ENCODE measurements at places on chromosomes 11 and 22.

- no peak for DNase-seq
- no peaks in the 10 kb centered on the region for H3K4me1 ChIP-seq
- H3K27ac ChIP-seq, result no peak overlapping the region
- no peaks in the 10 kb centered on the region for H3K36me3 ChIP-seq
- H3K4me3 ChIP-seq, result no peak overlapping the region
These were observed 27.4 kb upstream of the GRIA4 start for GRCh38 chr11:105582497-105582896.

DNA sequence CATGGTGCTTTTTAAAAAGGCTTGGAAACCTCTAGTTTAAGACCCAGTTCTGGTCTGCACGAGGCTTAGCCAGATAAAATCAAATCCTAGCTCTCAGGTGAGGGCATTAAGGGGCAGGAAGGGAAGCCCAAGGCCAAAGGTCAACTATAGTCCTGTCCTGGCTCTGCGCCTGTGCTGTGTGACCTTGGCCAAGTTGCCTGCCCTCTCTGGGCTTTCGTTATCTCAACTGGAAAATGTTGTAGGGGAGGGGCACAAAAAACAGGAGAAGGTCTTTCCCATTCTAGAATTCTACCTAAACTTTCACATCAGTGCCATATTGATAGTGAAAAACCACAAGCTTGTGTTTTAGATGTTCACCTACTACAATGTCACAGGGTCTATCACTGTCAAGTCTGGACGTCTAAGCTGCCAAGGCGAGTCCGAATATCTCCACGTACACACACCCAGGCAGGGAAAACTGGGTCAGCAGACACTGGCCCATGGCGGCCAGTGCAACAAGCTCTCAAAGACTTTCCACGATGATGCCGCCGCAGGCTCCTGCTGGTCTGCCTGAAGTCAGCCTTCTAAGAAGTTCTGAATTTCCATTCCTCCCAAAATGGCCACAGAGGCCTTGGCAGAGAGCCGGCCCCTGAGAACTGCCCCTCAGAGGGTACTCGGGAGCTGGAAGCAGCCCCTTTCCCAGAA lies 18.0 kb downstream of the MN1 start:
- no peak overlapping the region for H3K4me3 ChIP-seq
- H3K27me3 ChIP-seq, result peaks cover 34% of the 10 kb centered on the region
- no peak for DNase-seq
- H3K4me1 ChIP-seq, result no peaks in the 10 kb centered on the region

- no peak overlapping the region for H3K27ac ChIP-seq
- peaks cover 17% of the 10 kb centered on the region for H3K4me1 ChIP-seq
- H3K36me3 ChIP-seq, result no peaks in the 10 kb centered on the region
- H3K4me3 ChIP-seq, result no peak overlapping the region
- DNase-seq, result no peak
These were observed 33.5 kb upstream of the TXNRD2 start for GRCh38 chr22:19974935-19975706.

- H3K36me3 ChIP-seq, result peaks cover 1% of the 10 kb centered on the region
- H3K4me1 ChIP-seq, result no peaks in the 10 kb centered on the region
- no peak overlapping the region for H3K4me3 ChIP-seq
These were observed 31.0 kb upstream of the PGM2L1 start for GRCh38 chr11:74429205-74429604.

GRCh38 chr11:106133529-106133928 lies 56.1 kb downstream of the AASDHPPT start:
- H3K4me3 ChIP-seq, result no peak overlapping the region
- H3K27me3 ChIP-seq, result peaks cover 14% of the 10 kb centered on the region
- no peaks in the 10 kb centered on the region for H3K36me3 ChIP-seq
- DNase-seq, result no peak

DNA sequence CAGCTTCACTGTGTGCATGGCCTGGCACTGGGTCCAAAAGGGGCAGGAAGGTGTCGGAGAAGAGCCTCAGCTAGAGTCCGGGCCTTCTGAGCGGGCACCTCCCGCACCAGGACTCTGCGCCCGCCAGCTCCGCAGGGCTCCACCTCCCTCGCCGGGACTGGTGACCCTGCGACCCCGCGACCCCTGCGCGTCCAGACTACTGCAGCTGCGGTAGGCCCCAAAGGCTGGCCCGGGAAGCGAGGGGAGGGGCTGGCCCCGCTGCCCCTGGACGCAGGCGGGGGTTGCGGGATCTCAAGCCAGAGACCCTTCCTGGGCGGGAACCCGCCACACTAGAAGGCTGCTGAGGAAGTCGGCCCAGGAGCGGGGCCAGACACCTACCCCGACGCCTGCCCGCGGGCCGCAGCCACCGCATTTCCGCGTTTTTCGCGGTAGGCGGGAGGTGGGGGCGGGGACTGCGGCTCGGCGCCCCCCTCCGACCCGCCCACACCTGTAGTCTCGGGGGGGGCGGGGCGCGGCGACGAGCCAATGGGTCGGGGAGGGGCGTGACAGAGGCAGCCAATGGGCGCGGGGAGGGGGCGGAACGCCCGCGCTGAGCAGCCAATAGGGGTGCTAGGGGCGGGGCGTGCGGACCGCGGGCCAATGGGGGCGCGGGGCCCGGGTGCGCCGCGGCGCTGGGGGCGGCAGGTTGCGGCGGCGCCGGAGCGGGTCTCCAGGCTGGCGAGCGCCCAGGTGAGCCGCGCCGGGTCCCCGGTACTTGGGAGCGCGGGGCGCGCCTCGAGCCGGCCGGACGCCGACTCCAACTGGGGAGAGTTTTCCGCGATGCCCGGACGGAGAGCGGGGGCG lies at the start of the genes LMNTD2 and RASSF7:
Gene LMNTD2, minus strand, starts transcription at position 434 of the 843 bp plus-strand sequence. Its CDS starts 22 bp downstream, at position 412.
Gene RASSF7, plus strand, starts transcription at position 666 of the 843 bp plus-strand sequence. CDS start 799 bp downstream, outside the sequence.
- peak within 1 kb of the TSS; percentile 92 for H3K4me3 ChIP-seq
- H3K27me3 ChIP-seq, result peaks cover 3% of the 10 kb centered on the region
- H3K27ac ChIP-seq, result peak within 1 kb of the TSS; percentile 82
- DNase-seq, result peak; percentile 89

DNA sequence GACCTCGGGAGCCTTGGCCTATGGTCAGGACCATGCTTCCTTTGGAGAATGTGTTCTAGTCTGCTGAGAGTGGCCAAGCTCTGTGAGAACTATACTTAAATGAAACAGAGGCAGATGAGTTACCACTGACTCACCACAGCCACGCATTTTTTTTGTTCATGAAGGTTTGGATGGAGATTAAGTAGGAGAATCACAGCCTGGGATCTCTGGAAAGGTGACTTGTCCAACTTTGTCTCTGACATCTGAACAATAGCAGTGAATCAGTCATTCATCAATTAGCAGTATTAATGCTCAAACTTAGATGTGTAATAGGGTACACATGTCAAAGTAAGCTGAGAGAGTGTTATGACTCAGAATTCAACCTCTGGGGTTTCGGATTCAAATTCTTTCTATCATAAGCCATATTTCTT lies 100.7 kb upstream of the ANO3 start:
- no peaks in the 10 kb centered on the region for H3K27me3 ChIP-seq
- no peak for DNase-seq
- no peaks in the 10 kb centered on the region for H3K36me3 ChIP-seq
- no peak overlapping the region for H3K4me3 ChIP-seq
- H3K4me1 ChIP-seq, result no peaks in the 10 kb centered on the region
- no peak overlapping the region for H3K27ac ChIP-seq

GRCh38 chr11:114925591-114925990 lies 247.3 kb downstream of the NXPE2 start:
- H3K4me1 ChIP-seq, result no peaks in the 10 kb centered on the region
- H3K27ac ChIP-seq, result no peak overlapping the region
- H3K36me3 ChIP-seq, result no peaks in the 10 kb centered on the region
- H3K27me3 ChIP-seq, result no peaks in the 10 kb centered on the region
- no peak overlapping the region for H3K4me3 ChIP-seq

- H3K36me3 ChIP-seq, result no peaks in the 10 kb centered on the region
- H3K4me1 ChIP-seq, result peaks cover 4% of the 10 kb centered on the region
- no peaks in the 10 kb centered on the region for H3K27me3 ChIP-seq
These were observed 106.5 kb upstream of the GRAMD1B start for GRCh38 chr11:123323568-123323967.

DNA sequence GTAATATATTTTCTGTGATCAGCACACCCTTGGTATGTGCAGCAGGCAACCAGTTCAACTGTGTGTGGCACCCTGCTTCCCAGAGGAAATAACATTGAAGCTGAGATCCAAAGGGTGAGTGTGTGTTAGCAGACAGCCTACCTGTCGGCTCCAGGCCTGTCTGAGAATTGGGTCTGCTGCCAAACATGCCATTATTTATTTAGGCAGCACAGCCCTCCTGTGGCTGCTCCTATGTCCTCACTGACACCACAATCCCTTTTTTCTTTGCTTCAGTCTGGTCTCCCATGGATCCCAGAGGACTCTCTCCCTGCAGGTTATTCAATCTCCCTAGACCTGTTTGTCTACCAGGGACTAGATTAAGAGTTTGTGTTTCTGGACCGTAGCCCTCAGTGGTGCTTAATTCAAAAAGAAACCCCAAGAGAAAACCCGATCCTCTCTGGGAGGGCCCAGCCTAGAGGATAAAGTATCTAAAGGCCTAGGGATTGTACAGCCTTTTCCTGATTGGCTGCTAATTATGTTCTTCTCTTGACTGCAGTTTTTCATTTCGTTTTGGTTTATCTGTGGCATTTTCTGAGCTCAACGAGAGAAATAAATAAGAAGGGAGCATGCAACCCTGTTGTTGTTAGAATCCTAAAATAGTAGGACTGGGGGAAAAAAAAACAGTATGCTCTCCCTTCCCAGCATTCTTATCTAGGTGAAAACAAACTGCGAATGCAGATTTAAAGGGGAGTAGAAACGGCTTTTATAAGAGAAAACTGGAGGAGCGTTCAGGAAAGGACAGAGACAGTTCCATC lies 24.1 kb downstream of the KCNE3 start:
- no peaks in the 10 kb centered on the region for H3K4me1 ChIP-seq
- no peak overlapping the region for H3K27ac ChIP-seq
- no peaks in the 10 kb centered on the region for H3K36me3 ChIP-seq
- no peaks in the 10 kb centered on the region for H3K27me3 ChIP-seq
- no peak for DNase-seq

DNA sequence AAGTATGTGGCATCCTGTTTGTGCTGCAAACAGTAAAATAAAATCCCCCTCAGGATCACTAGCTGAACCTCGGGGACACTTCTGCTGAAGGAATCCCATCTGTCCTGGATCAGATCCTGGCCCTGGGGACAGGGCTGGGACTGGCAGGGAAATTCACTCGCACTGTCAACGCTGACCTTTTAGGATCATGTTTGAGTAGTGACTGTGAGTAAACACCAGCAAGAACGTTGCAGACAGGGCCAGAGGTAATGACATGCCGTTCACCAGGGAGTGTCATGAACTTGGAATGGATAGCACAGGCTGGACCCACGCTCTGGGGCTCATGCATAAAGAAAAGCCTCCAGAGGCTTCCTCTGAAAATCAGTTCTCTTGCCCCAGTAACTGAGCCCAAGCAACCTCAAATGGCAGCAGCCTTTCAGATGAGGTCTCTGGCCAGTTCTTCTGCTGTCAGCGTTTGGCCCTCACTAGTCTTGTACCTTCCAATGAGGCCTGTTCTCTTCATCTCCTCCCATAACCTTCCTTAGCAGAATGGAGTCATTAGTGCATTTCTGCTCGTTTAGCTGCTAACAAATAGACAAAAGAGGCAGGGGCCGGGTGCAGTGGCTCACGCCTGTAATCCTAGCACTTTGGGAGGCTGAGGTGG lies 51.0 kb upstream of the BARX2 start:
- no peaks in the 10 kb centered on the region for H3K4me1 ChIP-seq
- H3K27ac ChIP-seq, result no peak overlapping the region
- H3K36me3 ChIP-seq, result no peaks in the 10 kb centered on the region

- H3K27me3 ChIP-seq, result no peaks in the 10 kb centered on the region
- no peak for DNase-seq
These were observed 15.9 kb downstream of the DENND5A start for GRCh38 chr11:9249252-9249651.

GRCh38 chr11:63850920-63851319 lies 12.0 kb downstream of the MARK2 start:
- H3K36me3 ChIP-seq, result peaks cover 40% of the 10 kb centered on the region
- H3K27ac ChIP-seq, result peak overlapping the region; percentile 90
- no peaks in the 10 kb centered on the region for H3K27me3 ChIP-seq
- no peak for DNase-seq
- H3K4me3 ChIP-seq, result peak overlapping the region; percentile 55

DNA sequence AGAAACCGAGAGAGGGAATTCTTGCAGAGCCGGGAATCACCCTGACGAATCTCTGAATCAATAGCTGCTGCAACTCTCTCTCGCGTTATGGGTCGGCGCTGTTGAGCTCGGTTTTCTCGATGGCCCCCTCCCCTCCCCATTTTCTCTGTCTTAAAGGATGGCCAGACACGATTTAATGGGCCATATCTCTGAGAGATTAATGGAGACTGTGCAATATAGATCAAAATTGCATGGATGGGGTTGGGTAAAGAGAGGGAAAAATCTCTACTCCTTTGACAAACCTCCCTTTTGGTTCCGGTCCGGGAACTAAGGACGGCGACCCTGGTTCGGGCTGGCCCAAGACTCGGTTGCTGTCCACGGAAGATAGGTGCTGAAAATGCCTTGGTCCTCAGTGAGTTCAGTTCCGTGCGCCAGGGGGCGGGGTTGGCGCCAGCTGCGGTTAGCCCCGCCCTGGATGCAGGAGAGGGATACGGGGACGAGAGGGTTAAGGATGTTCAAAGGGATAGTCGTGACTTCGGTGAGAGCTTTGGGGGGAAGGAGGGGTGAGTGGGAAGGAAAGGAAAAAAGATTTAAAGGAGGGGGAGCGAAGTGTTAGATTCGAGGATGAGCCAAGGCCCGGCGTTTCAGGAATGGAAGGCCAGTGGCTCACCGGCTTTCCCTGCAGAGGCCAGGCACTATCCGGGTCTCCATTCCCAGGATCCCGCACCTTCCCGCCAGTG lies 103.6 kb upstream of the HSD17B12 start:
- peaks cover 11% of the 10 kb centered on the region for H3K36me3 ChIP-seq
- H3K4me1 ChIP-seq, result peaks cover 44% of the 10 kb centered on the region
- no peak for DNase-seq
- peak overlapping the region; percentile 89 for H3K27ac ChIP-seq
- peaks cover 86% of the 10 kb centered on the region for H3K27me3 ChIP-seq

GRCh38 chr22:40258501-40258915 lies 80.8 kb downstream of the TNRC6B start:
- H3K27ac ChIP-seq, result peak overlapping the region; percentile 71
- H3K4me3 ChIP-seq, result no peak overlapping the region
- H3K36me3 ChIP-seq, result peaks cover 33% of the 10 kb centered on the region
- no peaks in the 10 kb centered on the region for H3K27me3 ChIP-seq

GRCh38 chr11:75478783-75479596 lies 46.0 kb upstream of the KLHL35 start:
- H3K27ac ChIP-seq, result no peak overlapping the region
- no peaks in the 10 kb centered on the region for H3K36me3 ChIP-seq
- no peak for DNase-seq
- no peaks in the 10 kb centered on the region for H3K27me3 ChIP-seq

DNA sequence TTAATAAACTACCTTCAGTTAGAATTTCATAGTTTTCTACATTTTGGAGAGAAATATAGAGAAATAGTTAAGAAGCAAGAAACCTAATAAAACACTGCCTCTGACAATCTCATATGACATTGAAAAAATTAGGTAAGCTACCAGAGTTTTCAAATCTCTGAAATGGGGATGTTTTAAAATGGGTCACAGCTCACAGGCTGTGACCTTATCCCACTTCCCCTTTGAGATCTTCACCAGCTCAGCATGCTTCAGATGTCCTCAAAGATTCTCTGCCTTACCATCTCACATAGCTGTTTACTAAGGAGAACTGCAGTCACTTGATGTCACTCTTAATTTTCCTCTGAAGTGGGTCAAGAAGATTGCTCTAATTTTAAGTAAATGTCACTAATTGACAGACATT lies 717.8 kb downstream of the JRKL start:
- no peak overlapping the region for H3K4me3 ChIP-seq
- H3K27ac ChIP-seq, result no peak overlapping the region
- no peaks in the 10 kb centered on the region for H3K27me3 ChIP-seq
- H3K4me1 ChIP-seq, result no peaks in the 10 kb centered on the region
- DNase-seq, result no peak

Data from stimulated activated naive B cell treated with anti-CD40 and anti-IgM and Interleukin-4, amounts not matched to agents 10 μg/mL and 1 μg/mL and 100 μg/mL, for 72 hours (primary cell).